ENCODE measurements at places on chromosomes 4 and X. TPM values are rescaled to one million over a fixed set of nuclear protein-coding genes. Genes with fewer than 3 reads are reported as not detected.

The LINC00632 gene
- total RNA-seq = 22.8 TPM

DNA sequence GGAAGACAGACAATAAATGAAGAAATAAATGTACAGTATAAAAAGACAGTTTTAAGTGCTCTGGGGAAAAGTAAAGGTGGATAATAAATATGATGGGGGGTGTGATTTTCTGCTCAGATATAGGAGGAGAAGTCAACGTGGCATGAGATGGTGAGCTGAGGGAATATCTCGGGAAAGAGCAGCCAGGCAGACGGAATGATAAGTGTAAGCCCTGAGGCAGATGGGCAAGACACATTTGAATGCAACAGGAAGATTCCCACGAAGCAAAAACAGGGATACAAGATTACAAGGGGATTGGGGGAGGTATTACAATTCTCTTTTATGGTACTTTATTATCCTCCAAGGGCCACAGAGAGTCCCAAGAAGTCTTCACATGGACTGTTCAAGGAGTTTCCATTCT lies 11.1 kb downstream of the ANXA3 start:
- DNase-seq = no peak

The CD40LG gene
- not detected for total RNA-seq

GRCh38 chr4:52864793-52865192 lies 2.7 kb downstream of the RASL11B start:
- no peak for DNase-seq

The FGFBP2 gene
- total RNA-seq = 2.8 TPM

The FABP2 gene
- total RNA-seq = not detected

- no peak for DNase-seq
Observed at GRCh38 chr4:30783751-30784150, 63.6 kb downstream of the PCDH7 start.
